Activated gamma-delta T cell treated with Interleukin-2 at 50 U/mL for 16 hours (primary cell): ENCODE measurements at places on chromosomes 3 and 15.

DNA sequence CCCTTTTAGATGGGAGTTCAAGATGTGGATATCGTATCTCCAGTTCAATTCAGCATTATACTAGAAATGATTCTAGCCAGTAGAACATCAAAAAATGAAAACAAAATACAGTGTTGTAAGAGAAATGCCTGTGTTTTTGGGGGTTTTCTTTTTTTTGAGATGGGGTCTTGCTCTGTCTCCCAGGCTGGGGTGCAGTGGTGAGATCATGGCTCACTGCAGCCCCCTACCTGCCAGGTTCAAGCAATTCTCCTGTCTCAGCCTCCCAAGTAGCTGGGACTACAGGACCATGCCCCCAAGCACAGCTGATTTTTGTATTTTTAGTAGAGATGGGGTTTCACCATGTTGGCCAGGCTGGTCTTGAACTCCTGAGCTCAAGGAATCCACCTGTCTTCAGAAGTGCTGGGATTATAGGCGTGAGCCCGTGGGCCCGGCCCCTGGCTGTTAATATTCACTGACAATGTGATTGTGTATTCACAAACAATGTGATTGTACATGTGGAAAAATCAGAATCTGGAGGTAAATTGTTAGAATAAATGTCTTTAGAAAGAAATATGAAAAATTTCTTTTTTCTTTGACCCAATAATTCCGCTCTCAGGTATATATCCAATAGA is 59.0 kb downstream of the ARIH1 start:
- DNase-seq, result peak; percentile 8

DNA sequence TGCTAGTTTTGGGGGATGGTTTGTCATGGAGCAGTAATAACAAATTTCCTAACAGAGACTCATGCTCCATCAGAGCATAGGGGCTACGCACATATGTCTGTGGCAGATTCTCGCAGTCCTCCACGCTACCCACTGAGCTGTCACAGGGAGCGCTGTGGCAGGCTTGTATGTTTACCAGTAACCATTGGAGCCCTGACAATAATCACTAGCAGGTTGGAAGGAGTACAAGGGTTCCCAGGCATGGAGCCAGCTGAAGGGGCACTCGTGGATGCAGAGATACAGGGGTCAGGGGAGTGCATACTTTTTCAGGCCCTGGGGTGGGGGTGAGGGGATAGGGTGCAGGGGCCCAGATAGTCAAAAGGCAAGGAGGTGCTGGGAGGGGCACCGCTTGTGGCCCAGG is 7.9 kb upstream of the GP9 start:
- no peak for DNase-seq

DNA sequence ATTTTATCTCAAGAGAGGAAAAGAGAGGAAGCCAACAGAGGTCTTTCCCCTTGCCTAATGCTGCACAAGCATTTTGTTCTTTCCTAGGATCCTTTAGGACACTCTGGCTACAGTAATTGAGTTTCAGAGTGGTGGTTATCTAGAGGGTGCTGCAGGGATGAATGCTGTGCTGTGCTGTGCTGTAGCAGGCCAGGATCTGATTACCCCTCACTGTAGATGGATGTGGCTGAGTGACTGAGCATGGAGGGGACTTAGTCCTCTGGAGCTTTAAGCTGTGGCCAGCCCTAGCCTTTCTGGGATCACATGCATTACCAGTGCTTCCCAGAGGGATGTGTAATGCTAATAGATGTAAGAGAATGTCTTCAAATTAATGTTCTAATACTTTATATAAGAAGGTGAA is 94.8 kb downstream of the SLC9A9 start:
- no peak for DNase-seq

- DNase-seq, result no peak
Observed at GRCh38 chr15:101050623-101051290, 131.6 kb downstream of the LRRK1 start.

- DNase-seq, result no peak
Observed at GRCh38 chr3:111325160-111325718, 216.8 kb upstream of the CD96 start.

- no peak for DNase-seq
Observed at GRCh38 chr3:88263417-88264100, 113.8 kb downstream of the C3orf38 start.
